ENCODE measurements at places on chromosomes 1 and 21. TPM values are rescaled to one million over a fixed set of nuclear protein-coding genes. Genes with fewer than 3 reads are reported as not detected.

GRCh38 chr1:100866041-100866900, 28.4 kb downstream of the EXTL2 start:
- H3K36me3 ChIP-seq: no peaks in the 10 kb centered on the region
- DNase-seq: no peak
- H3K4me1 ChIP-seq: peaks cover 28% of the 10 kb centered on the region
- H3K27me3 ChIP-seq: no peaks in the 10 kb centered on the region
- peak overlapping the region; percentile 35 for H3K4me3 ChIP-seq

DNA sequence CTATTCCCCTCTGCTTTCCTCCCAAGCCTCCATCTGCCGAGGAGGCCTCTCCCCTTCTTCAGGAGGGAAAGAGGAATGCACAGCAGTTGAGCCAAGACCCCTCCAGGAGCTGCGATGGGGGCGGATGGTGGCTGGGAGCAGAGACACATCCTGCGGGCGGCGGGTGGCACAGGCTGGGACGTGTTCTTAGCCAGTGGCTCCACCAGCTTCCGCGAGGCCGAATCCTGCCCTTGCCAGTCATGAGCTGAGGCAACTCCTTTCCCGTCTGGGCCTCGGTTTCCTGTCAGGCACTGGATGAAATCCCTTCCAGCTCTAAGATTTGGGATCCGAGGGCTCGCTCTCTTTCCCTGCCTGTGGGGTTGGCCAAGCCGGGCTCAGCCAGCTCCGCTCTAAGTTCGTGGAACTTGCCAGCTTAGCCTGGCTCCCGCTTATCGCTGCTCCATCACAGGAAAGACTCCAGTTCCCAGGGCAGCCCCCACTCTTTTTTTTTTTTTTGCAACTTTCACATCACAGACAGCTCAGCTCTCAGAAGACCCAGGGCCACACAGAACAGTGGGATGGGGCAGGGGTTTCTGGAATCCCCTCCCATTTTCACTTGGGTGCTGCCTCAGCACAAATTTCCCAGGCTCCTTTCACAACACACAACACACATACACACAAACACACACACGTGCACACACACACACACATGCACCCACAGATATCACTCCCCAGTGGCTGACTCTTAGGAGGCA, 506 bp downstream of the MYOM3 start:
- DNase-seq: no peak
- H3K36me3 ChIP-seq: no peaks in the 10 kb centered on the region
- H3K27ac ChIP-seq: no peak overlapping the region
- H3K4me1 ChIP-seq: peaks cover 23% of the 10 kb centered on the region
- no peak overlapping the region for H3K4me3 ChIP-seq

GRCh38 chr1:236175642-236176336, 33.5 kb downstream of the GPR137B start:
- no peaks in the 10 kb centered on the region for H3K27me3 ChIP-seq
- H3K4me1 ChIP-seq: peaks cover 3% of the 10 kb centered on the region
- H3K36me3 ChIP-seq: peaks cover 3% of the 10 kb centered on the region
- no peak overlapping the region for H3K27ac ChIP-seq
- no peak for DNase-seq

DNA sequence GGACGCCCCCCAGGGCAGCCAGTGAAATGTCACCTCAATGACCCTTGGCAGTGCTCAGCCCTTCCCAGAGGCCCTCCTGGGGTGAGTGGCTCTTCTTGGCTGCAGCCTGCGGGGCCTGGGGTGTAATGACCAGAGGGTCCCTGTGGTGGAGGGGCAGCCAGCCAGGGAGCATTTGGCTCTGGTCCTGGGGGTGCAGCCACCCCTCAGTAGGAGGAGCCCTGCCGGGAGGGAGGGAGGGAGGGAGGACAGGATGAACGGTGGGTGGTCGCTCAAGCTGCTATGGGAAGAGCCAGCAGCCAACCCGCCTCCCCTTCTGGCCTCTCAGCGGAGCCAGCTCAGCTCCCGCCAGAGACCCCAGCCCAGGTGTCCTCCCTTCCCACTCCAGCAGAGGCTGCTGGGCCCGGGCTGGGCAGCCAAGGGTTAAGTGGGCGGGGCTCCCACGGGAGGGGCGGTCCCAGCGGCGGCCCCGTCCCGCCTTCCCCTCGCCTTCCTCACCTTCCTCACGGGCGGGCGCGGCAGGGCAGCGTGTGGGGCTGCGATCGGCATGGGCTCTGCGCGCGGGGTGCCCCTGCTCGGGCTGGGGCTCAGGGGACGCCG, 9.0 kb upstream of the PLCH2 start:
- H3K36me3 ChIP-seq: no peaks in the 10 kb centered on the region
- DNase-seq: no peak
- peaks cover 34% of the 10 kb centered on the region for H3K27me3 ChIP-seq
- H3K4me1 ChIP-seq: no peaks in the 10 kb centered on the region

DNA sequence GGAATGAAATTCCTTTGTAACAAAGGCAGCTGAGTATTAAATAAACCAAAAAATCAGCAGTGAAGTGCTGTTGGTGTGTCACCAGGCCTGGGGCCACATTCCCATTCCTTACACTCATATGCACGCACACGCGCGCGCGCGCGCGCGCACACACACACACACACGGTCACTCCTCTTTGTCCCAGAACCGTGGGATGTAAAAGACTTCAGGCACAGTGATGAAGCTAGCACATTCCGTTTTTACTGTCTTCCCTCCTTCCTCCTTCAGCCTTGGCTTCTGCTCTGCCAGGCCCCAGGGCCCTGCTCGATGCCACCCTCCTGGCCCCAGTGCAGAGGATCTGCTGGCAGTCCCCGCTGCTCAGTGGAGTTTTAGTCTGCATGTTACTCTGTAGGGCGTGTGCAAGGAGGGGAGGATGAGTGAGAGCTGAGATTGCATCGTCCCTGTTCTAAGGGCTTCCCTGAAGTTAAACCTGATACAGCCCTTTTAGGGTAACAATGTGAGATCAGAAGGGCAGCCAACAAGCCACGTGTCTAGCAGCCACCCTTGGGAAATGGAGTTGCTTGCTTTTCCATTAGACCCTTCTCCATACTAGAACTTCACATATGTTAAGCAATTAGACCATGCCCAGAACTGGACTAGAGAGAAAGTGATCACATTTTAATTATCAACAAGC, 71.7 kb upstream of the WDR26 start:
- no peak overlapping the region for H3K27ac ChIP-seq
- no peak for DNase-seq
- peaks cover 32% of the 10 kb centered on the region for H3K4me1 ChIP-seq
- H3K4me3 ChIP-seq: no peak overlapping the region
- H3K36me3 ChIP-seq: no peaks in the 10 kb centered on the region
- no peaks in the 10 kb centered on the region for H3K27me3 ChIP-seq

DNA sequence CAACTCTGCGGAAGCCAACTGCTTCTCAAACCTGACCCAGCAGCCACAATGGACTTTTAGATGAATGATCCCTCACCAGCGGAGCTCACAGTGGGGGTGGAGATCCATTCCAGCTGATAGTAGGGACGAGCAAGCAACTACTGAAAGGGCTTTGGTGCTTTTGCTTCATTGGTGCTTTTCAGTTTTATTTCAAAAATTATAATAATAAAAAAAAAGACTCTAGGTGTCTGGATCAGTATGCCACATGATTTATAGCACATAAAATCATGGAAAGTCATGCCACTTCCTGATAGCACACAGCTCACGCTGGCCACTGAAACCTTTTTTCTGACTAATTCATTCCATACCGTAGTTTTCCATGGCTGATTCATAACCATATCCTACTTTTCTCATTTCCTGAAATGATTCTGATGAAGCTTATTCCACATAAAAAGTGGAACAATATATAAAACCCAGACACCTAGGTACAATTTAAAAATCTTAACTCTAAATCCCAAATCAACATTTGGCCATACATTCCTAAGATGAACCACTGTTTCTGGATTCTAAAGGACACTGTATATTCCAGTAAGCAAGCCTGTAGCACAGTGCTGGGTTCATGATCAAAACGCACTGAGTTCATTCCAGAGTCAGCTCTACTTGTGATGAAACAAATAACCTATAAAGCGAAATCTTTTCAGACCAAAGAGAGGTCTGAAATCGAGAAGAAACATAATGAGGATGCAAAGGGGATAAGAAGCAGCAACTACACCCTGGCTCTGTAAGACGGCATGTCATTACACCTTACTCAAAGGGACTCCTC, 41.3 kb upstream of the KCNE1 start:
- H3K36me3 ChIP-seq: no peaks in the 10 kb centered on the region
- peak overlapping the region; percentile 96 for H3K27ac ChIP-seq
- no peaks in the 10 kb centered on the region for H3K27me3 ChIP-seq
- DNase-seq: no peak
- H3K4me3 ChIP-seq: peak overlapping the region; percentile 51
- H3K4me1 ChIP-seq: peaks cover 34% of the 10 kb centered on the region

GRCh38 chr1:27719286-27720251, 6.2 kb upstream of the FAM76A start:
- no peaks in the 10 kb centered on the region for H3K36me3 ChIP-seq
- peaks cover 9% of the 10 kb centered on the region for H3K27me3 ChIP-seq
- H3K27ac ChIP-seq: no peak overlapping the region
- H3K4me1 ChIP-seq: peaks cover under 1% of the 10 kb centered on the region

GRCh38 chr21:43313939-43314405, 113.0 kb downstream of the SIK1 start:
- peaks cover 5% of the 10 kb centered on the region for H3K4me1 ChIP-seq
- no peak for DNase-seq

DNA sequence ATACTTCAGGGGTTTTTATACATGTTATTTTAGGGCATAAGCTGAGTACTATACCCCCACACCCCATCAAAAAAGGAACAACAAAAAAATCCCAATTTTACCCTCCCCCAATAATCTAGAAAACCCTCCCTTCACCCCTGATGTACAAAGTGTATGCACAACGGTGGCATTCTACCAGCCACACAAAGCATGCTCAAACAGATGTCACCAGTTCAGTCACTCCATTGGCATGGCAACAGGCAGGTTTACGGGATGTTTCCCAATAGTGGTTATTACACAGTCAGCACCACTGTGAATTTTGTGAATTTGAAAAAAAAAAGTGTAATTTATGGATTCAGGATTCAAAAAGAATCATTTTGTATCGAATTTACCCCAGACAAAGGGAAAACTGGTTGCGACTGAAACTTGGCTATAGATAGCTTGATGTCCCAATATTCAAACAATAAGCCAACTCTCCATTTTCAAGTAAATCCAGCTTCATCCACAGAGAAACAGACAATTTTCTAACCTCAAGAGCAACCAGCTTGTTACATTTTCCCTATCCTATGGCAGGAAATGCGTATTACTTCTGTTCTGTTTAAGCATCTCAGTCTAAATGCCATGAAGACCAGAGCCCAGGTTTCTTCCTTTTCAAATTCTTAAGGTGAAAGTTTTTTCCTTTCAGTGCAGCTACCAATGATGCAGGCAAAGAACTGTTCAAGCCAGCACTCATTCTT, 34.0 kb upstream of the SLC45A3 start:
- H3K4me1 ChIP-seq: peaks cover under 1% of the 10 kb centered on the region
- DNase-seq: no peak
- H3K27ac ChIP-seq: peak overlapping the region; percentile 29
- no peaks in the 10 kb centered on the region for H3K27me3 ChIP-seq
- H3K4me3 ChIP-seq: no peak overlapping the region

GRCh38 chr1:4792565-4792964, 138.2 kb downstream of the AJAP1 start:
- no peaks in the 10 kb centered on the region for H3K4me1 ChIP-seq
- no peak for DNase-seq
- H3K4me3 ChIP-seq: no peak overlapping the region
- H3K27me3 ChIP-seq: no peaks in the 10 kb centered on the region
- no peaks in the 10 kb centered on the region for H3K36me3 ChIP-seq
- H3K27ac ChIP-seq: no peak overlapping the region

DNA sequence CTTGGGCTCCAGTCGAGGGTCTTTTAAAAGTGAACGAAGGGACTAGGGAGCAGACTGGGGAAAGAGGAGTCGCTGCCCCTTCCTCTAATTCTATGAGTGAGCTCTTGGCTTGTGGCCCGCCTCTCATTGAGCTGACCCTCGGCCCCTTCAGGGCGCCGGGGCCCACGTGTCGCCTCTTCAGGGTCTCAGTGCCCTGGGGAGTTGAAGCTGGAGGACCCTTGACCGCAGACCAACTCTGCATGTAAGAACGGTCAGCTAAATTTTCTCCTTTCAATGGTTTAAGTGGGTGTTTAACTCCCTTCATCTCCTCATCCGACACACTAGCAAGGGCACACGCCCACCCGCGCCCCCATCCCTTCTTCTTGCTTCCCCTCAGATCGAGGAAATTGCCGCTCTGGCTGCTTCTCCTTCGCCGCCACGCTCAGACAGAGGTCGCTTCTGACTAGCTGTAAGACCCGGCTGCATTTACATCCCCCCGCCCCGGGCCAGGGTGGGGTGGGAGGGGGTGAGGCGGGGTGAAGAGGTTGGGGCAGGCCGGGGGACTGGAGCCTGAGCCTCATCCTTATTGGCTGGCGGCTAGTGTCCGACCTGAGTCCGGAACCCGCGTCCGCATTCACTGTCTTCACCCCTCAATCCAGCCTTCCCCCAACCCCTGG, 10.9 kb downstream of the NR5A2 start:
- H3K27me3 ChIP-seq: peaks cover 99% of the 10 kb centered on the region
- H3K4me3 ChIP-seq: no peak overlapping the region
- peaks cover 6% of the 10 kb centered on the region for H3K4me1 ChIP-seq
- H3K36me3 ChIP-seq: no peaks in the 10 kb centered on the region
- H3K27ac ChIP-seq: no peak overlapping the region
- DNase-seq: no peak

- peaks cover 6% of the 10 kb centered on the region for H3K27me3 ChIP-seq
- DNase-seq: no peak
- no peaks in the 10 kb centered on the region for H3K36me3 ChIP-seq
- no peaks in the 10 kb centered on the region for H3K4me1 ChIP-seq
- no peak overlapping the region for H3K27ac ChIP-seq
These were observed 38.4 kb downstream of the RAP1GAP start for GRCh38 chr1:21630571-21631343.

- H3K27me3 ChIP-seq: no peaks in the 10 kb centered on the region
- H3K27ac ChIP-seq: no peak overlapping the region
- no peak for DNase-seq
- no peak overlapping the region for H3K4me3 ChIP-seq
- no peaks in the 10 kb centered on the region for H3K36me3 ChIP-seq
- H3K4me1 ChIP-seq: no peaks in the 10 kb centered on the region
These were observed 106.0 kb downstream of the PCNX2 start for GRCh38 chr1:233189526-233189925.

The AADACL3 gene
- total RNA-seq: not detected

The LRRC38 gene
- total RNA-seq: not detected

The BSND gene
- not detected for total RNA-seq

The CD52 gene
- total RNA-seq: not detected

The CACNA1S gene
- total RNA-seq: not detected

The MANEAL gene
- 0.36 TPM for total RNA-seq

The TCHH gene
- not detected for total RNA-seq

The UBL4B gene
- 1.1 TPM for total RNA-seq
